CD8-positive, alpha-beta T cell (primary cell): ENCODE measurements at places on chromosomes 3 and 15.
A peak's percentile ranks its signal among the peaks of the same experiment; 100 is the strongest.

GRCh38 chr3:53493963-53494791 is at the start of gene CACNA1D:
TSS of gene CACNA1D (plus strand) at chr3:53494611. CDS start at chr3:53495167, 556 bp downstream.
- no peak for DNase-seq

- DNase-seq: no peak
These were observed 578.7 kb downstream of the SQOR start for GRCh38 chr15:46213551-46213950.

DNA sequence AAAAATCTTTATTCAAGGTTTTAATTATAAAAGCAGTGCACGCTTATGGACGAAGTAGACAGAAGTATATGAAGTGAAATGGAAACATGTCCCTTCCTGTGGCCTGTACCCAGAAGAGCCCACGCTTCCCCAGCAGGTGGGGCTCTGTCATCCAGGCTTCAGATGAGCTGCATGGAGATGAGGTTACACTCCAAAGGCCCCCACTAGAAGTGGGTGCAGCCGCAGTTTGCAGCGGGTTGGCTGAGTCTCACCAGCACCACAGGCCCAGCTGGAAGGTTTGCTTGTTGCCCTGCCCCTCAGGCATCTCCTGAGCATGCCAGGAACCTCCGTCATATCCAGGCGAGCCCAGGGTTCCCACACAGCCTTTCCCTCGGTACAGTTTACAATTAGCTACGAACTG is 33.1 kb downstream of the PRR20G start:
- no peak for DNase-seq

DNA sequence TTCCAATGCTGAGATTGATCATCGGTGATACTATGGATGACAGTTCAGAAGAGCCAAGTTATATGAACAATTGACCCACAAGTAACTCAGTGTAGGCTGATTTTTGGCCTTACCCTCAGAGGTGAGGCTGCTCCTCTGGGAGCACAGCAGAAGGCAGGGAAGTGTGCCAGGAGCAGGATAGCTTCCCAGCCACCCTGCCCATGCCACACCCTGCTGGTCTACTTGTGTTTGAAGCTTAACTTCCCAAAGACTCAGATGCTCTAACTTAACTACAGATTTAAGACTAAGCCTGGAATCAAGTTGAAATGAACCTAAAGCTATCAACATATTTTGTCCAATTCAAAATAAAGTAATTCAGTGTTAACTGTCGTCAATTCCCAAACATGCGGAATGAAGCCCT is 77.5 kb downstream of the BOC start:
- DNase-seq: no peak

DNA sequence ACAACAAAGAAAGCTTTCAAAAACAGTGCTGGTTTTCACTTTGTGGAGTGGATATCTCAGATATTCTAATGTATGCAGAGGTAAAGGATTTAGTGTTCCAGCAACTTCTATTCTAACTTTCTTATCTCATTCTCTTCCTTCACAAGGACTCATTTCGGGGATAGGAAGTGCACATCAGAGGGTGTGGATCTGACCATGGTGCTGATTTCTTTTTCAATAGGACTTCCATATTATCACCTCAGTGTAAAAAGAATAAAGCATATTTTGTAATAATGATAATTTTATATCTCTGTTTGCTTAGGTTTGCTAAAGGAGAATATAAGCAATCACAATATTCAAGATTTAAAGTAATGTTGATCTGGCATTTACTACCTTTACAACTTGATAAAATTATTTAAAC is 12.5 kb upstream of the CADM2 start:
- no peak for DNase-seq

DNA sequence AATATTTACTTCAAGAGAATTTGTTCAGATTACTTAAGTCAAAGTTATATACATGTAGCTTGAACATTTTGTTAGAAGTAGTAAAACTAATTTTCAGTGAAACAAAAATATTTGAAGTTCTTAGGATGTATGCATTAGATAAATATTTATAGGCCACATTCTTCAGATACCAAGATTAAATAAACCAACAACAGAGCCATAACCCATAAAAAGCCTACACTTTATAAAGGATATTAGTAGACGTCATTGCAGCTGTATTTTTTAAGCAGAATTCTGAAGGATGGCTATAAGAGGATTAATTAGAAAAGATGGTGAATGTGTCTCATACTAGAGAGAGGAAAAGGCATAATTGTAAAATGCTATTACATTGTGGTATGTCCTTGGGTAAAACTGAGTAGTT is 449.7 kb upstream of the ALCAM start:
- DNase-seq: no peak

DNA sequence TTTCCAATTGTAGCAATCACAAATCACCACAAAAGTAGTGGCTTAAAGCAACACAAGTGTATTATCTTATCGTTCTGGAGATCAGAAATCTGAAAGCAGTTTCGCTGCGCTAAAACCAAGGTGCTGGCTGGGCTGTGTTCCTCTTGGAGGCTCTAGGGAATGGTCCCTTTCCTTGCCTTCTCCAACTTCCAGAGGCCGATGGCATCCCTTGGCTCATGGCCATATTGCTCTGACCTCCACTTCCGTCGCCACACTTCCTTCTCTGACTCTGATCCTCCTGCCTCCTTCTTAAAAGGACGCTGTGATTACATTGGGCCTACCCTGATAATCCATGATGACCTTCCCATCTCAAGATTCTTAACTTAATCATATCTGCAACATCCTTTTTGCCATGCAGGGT is 10.7 kb upstream of the PAQR5 start:
- no peak for DNase-seq

DNA sequence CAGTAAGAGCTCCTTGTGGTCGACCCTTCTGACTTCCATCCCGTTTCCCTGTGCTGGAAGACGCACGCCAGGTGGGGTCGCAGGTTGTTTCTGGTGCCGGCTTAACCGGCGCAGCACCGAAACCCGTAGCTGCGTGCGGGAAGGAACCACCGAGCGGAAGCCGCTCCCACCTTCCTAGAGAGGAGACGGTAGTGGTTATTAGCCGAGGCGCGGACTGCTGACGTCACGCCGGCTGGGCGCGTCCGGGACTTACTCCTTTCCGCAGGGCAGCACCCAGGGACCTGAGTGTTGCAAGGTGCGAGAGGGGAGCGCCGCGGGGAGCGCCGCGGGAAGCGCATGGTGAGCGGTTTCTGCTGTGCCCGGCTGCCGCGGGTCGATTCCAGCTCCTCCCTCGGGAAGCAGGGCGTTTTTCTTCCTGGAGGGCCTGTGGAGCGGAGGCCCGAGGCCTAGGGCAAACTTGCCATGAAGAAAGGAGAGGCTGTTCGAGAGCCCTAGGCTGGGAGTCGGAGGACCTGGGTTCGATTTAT is at the start of gene ZNF501:
Gene ZNF501, plus strand, starts transcription at position 252 of the 527 bp plus-strand sequence. CDS start 4,787 bp downstream, outside the sequence.
- peak; percentile 88 for DNase-seq

GRCh38 chr3:87350367-87351199 is 74.2 kb upstream of the POU1F1 start:
- DNase-seq: no peak

DNA sequence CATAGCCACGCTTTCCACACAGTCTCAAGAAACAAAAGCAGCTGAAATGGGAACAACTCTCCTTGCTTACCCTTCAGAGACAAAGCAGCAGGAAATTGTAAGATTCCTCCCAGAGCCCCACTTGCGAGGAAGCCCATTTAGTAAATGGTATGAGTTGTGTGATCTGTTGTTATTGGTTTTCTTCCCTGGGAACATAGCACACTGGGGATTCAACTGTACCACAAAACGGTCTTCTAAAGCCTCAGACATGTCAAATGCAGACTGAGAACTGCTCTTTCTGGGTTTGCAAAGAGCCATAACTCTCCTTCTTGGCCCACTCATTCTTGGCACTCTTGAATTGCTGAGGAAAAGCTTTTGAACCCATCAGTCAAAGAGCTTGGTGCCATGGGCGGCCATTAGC is 101.0 kb upstream of the COL8A1 start:
- no peak for DNase-seq

GRCh38 chr3:134847349-134847748 is 52.3 kb downstream of the EPHB1 start:
- DNase-seq: no peak

- DNase-seq: peak; percentile 24
These were observed 11.1 kb downstream of the RUVBL1 start for GRCh38 chr3:128112357-128112968.

- DNase-seq: no peak
These were observed 130.6 kb upstream of the MEF2A start for GRCh38 chr15:99435113-99435695.

- DNase-seq: no peak
These were observed 623.4 kb upstream of the SGO1 start for GRCh38 chr3:20809356-20809755.

GRCh38 chr3:138112362-138112761 is 3.0 kb downstream of the DZIP1L start:
- no peak for DNase-seq

- DNase-seq: no peak
These were observed 33.9 kb upstream of the MEIS2 start for GRCh38 chr15:37134244-37134643.

GRCh38 chr15:71015342-71015741 is 99.9 kb upstream of the THSD4 start:
- no peak for DNase-seq

DNA sequence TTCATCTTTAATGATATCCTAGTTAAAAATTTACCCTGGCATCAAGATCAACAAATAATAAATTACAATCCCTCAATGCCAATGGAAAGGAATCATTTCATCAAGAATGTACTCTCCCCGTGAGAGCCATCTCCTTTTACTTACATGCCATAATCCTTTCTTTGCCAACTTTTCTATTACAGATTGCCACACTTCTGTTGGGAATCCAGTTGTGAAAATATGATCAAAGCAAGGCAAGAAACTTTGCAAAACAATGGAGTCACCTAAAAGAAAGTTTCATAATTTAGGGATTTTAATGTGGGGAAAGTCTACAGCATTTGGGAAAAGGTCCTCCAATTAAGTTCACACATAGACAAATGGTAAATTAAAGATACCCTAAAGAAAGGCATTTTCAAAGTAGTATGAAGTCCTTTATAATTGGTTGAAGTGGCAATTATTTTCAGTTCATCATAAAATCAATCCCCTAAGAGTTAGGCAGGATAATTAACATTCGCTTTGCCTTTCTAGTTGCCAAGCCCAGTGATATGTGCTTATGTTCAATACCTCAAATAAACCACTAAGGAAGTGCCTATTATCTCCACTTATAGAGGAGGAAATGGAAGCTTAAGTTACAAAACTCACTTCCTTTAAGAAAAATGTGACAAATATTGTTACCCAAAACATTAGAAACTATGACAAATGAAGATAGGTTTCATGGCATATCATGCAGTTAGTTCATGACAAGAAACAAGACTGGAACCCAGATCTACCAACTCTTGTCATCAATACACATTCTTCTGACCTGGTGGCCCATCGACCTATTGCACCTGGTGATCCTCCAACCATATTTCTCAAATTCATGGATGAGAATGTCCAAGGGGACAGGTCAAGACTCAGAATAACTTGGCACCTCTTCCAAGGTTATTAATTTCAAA is 49.1 kb downstream of the TRANK1 start:
- no peak for DNase-seq

GRCh38 chr3:14652-15051 is 181.9 kb upstream of the CHL1 start:
- DNase-seq: no peak

GRCh38 chr3:47443611-47443995 is 32.1 kb downstream of the SCAP start:
- DNase-seq: no peak

DNA sequence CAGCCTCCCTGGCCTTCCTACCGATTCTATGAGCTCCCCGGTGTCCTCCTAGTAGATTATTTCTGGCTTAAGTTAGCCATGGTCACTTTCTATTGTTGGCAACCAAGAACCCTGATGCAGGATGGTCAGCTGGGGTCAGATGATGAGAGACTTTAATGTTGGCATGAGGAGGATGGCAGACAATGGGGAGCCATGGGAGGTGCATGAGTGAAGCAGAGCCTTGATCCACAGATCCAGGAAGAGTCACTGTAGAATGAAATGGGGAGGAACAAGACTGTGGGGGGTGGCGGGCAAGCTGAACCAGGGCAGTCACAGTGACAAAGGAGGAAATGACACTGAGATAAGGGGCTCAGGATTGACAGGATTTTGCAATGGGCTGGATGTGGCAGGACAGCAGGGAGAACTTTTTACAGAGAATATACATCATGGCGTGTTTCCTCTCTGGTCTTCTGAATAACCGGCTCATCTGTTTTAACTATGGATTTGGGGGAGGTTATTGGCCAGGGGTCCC is 60.9 kb downstream of the RPLP1 start:
- DNase-seq: no peak

DNA sequence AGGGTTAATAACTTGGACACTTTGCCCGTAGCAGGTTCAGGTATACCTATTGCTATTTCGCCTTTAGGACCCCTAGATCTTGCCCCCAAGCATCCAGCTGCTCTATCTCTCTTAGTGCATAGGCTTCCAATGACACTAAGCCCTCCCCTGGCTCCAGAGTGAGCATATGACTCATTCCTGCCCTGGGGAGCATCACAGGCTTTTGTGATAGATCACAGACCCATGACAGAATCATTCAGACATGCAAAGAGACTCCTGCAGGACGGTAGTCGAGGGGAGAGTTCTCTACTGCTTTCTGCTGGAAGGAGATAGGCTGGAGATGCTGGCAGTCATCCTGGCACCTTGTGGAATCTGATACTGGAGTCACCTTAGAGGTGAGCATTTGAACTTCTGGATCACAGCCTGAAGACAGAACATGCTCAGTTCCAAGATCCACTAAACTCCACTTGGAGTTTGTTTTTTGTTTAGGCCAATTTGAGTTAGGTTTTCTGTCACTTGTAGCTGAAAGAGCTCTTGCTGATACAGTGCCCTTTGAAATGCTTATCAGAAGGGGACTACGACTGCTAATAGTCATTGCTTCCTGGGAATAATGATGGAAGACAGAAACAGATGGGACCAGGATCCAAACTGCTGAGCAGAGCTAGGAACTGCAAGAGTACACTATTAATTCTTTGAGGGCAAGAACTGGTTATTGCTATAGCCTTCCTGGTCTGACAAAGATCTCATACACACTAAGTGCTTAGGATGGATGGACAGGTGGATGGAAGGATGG is 11.0 kb downstream of the LYSMD2 start:
- peak; percentile 33 for DNase-seq

GRCh38 chr15:66635817-66636216 is 66.2 kb upstream of the SMAD6 start:
- no peak for DNase-seq

GRCh38 chr3:9876991-9877390 is 3.1 kb downstream of the CIDEC start:
- no peak for DNase-seq

GRCh38 chr3:189282741-189283140 is 111.0 kb downstream of the TPRG1 start:
- DNase-seq: no peak

GRCh38 chr15:64837502-64837901 is 4.2 kb upstream of the PLEKHO2 start:
- DNase-seq: peak; percentile 61

- DNase-seq: no peak
These were observed 19.5 kb downstream of the NFKBIZ start for GRCh38 chr3:101868534-101869464.
